ENCODE measurements at places on chromosomes 1 and 21.

- DNase-seq: no peak
These were observed 16.1 kb downstream of the LCA5L start for GRCh38 chr21:39429445-39429844.

DNA sequence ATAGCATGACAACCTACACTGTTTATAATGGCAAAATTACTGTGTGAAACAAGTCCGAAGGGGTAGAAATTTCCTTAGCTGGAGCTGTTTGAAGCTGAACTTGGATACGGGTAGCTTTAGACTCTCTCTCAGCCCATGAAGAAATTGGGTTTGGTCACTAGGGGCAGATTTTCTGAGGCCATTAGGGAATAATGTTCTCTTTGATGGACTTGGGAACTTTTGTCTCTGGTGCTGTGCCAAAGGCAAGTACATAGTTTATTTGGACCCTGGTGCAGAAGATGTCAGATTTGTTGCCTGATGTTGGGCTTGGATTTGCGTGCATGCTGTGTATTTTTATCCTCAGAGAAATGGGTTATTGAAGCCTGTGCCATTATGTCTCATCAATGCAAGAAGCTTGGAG lies 109.6 kb downstream of the VPS13D start:
- DNase-seq: no peak

- DNase-seq: no peak
These were observed 43.9 kb downstream of the SWT1 start for GRCh38 chr1:185200889-185201288.

- DNase-seq: no peak
These were observed 32.7 kb downstream of the SUSD4 start for GRCh38 chr1:223331301-223331700.
